ENCODE measurements at places on chromosomes 5 and 9.

DNA sequence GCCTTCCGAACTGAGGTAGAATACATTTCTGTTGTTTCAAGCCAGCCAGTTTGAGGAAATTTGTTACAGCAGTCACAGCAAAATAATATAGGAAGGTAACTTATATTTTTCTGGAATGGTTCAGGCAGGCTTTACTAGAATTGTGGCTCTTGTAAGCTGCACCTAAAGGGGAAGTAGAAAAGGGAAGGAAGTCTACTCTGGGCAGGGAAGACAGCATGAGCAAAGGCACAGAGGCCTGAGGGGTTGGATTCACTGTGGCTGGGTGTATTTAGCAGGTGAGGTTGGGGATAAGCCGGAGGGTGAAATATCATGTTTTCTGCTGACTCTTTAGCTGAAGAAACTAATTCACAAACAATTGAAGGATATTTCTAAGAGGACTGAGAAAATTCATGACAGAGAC lies 183.5 kb downstream of the GAS1 start:
- no peak for DNase-seq

- DNase-seq: no peak
Observed at GRCh38 chr5:79357398-79357797, 121.5 kb downstream of the JMY start.

DNA sequence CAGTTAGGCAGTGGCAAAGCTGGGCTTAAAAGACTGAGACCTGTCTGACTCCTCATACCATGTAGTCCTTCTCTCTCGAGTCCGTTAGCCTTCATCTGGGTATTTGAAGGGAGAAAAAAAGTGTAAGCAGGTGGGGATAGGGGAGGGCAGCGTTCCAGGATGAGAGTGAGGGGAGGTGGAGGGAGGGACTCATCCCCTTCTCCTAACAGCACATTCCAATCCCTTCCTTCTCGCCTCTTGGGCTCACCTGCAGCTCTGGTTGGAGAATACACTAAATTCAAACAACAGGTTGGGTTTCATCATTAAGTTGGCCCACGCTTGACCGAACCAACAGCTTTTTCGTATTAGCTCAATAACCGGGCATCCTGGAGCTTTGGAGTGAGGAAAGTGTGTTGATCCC lies 3.6 kb downstream of the NEURL1B start:
- DNase-seq: no peak

DNA sequence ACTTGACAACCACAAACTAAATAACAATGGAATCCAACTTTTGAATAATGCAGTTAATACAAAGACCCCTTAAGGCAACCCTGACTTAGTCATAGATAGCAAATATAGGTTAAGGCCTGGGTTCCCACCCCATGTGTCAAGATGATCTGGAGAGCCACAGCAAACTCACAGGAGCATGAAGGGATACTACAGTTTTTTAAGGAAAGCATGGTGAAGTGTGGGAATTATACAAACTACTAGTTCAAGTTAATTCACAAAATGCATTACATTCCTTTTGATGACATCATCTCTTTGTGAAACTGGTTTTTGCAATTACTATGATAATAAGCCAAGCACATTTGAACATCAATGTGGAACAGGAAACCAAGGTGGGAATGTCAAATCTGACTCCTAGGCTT lies 50.6 kb downstream of the LHFPL2 start:
- DNase-seq: no peak

- DNase-seq: no peak
Observed at GRCh38 chr5:83362526-83362925, 109.0 kb upstream of the VCAN start.

DNA sequence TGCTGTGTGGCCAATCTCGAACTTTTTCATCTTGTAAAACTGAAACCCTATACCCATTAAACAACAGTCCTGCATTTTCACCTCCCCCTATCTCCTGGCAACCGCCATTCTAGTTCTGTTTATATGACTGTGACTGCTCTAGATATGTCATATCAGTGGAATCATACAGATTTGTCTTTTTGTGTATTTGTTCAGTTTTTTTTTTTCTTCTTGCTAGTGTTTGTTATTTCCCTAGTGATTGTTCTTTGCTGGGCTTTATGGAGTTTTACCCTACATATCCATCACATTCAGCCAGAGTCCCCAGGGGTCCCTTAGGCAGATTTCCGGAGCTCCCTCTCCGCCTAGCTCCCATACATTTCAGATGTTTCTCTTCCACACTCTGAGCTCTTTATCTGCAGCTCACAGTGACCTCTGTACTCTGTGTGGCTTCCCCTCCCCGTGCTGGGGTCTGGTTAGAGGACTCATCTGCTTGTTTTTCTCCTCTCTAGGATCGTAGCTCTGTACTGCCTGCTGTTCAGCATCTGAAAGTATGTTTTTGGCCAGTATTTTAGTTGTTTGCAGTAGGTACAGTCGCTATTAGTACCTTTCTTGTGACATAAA lies 25.1 kb upstream of the CARTPT start:
- no peak for DNase-seq

DNA sequence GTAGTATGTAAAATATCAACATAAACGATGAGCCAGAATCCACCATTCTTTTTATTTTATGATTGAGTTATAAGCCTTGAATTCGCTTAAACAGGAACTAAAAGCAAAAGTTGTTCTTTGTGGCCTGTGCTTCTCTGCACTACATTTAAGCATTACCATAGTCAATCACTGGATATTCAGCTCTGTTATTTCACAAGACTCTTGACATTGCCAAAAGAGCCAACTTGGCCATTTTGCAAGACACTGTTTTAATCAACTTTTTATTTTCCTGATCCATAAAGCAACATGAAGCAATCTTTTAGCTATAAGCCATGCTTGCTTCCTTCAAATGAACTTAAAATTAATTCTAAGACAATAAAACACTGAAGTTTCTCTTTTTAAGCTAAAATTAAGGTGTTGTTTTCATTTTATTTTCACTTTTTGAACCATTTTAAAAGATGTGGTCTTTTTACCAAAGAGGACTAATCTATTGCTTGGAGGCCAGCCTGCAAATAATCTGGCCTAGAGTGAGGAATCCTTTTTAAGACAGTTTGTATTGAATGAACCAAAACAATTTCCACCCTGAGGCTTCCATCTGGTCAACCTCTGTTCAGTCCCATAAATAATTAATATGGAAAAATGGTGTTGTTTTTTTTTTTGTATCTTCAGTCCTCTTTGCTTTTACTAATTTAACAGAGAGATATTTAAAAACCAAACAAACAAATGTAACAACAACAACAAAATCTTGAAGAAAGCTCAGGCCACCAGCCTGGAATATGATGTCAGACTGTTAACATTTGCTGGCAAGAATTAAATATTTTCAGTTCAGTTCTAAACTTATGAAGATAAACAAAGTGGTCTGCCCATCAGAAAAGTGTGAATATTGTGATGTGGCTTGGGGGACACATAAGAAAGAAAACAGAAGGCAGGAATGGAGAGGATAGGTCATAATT lies 274.4 kb downstream of the MARCHF11 start:
- DNase-seq: no peak

GRCh38 chr9:125524583-125525355 lies 182.2 kb downstream of the MAPKAP1 start:
- no peak for DNase-seq

DNA sequence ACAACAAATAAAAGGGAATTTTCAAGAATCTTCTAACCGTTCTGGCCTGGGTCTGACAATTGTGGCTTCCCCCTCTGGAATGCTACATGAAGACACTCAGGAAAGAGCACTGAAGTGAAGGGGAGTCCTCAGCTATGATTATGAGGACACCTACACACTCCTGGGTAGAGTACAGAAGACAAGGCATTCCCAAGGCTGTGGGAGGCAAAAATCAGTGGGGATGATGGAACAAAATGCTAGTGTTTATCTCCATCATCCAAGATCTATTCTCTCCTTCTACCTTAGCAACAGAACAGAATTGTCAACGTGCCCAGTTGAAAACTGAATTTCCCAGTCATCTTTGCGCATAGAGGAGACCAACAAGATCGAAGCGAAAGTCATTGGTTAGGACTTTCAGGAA lies 130.1 kb upstream of the LARP1 start:
- no peak for DNase-seq

GRCh38 chr5:133840168-133840567 lies 128.3 kb downstream of the C5orf15 start:
- DNase-seq: no peak

GRCh38 chr5:42887097-42887496 lies 75.4 kb upstream of the SELENOP start:
- DNase-seq: no peak

GRCh38 chr5:157189223-157189622 lies 8.6 kb downstream of the ITK start:
- no peak for DNase-seq

DNA sequence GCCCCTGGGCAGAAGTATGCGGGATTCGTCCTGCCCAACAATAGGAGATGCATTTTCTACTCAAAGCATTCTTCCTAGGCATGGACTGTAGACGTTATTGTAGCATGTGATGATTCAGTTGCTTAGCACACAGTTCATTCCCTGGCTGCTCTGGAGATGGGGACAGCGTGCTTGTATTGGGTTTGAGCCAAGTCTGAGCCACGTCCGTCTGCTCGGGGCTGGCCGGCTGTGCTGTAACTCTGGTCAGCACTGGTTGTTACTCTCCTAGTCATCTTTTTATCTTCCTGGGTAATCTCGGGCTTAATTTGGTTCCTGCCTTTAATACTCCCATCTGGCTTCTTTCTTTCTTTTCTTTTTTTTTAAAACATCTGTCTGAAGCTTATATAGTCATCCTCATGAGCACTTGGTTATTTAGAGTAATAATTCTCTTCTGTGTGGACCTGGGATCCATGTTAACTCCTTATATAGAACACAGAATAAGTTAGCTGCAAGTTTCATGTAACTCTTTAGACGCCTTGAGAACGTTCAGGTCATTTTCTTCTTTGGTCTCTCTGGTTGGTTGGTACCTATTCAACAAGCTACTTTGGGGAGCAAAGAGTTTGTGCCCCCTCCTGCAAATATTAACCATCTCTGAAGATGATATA lies 118.8 kb upstream of the RPS23 start:
- no peak for DNase-seq

DNA sequence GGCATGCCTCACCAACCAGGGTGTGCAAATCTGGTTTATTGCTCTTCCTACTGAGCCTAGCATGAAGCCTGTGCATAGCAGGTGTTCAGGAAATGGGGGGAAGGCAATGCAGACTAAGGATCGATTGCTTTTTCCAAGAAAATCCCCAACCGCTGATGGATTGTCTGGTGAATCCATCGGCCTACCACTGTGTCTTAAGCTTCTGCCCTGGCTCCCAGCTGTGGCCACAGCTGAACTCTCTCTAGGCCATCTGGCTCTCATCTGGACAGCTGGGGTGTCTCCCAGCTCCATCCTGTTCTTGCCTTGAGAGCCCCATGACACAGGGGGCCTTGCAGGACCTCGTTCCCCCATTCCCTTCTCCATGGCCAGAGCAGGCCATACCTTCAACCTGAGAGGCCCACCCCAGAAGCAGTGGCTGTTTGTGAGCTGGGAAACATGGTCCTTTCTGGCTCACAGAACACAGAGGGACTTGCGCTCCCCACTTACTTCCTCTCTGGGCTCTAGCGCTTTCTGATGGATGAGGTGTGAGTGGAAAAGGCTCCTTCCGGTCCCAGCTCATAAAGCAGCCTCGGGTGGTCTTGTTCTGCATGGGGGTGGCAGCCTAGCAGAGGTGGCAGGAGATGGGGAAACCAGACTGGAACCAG lies 41.8 kb downstream of the COL27A1 start:
- no peak for DNase-seq

DNA sequence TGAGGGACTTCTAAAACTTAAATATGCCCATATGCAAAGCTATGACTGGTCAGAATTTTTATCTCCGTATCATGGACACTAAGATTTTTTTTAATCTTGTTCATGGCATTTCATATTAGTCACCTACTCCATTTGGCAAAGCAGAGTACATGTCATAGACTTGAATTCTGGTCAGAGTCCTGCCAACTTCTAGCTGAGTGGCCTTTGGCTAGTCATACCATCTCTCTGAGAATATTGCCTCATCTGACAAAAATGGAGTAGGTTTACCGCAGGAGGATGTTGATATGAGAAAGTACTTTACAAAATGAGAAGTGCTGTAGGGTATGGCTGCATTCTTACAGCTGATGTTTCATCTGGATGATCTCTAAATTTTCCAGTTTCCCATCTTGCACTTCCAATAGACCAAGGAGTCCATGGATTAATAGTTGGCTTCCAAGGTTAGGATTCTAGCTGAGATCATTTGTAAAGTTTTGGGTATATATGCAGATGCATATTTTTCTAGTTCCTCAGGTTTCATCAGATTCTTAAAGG lies 150.8 kb upstream of the NR3C1 start:
- no peak for DNase-seq

GRCh38 chr5:37251665-37252064 lies 2.5 kb upstream of the CPLANE1 start:
- DNase-seq: no peak

DNA sequence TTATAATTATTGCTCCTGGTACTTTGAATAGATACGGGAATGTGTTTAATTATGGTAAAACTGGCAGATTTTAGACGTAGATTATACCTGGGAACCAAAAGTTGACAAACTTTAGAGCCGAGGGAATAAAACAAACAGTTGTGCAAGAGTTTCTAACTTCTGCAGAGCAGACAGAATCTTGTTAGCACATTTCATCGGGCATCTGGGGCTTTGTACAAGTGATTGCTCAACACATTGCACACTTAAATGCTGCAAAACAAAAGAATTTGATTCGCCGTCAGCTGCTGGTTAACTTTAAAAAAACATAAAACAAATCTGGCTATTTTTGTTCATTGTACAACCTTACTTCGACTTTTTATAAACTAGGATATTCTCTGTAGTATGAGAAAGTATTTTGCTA lies 398.1 kb downstream of the MAN2A1 start:
- DNase-seq: no peak

DNA sequence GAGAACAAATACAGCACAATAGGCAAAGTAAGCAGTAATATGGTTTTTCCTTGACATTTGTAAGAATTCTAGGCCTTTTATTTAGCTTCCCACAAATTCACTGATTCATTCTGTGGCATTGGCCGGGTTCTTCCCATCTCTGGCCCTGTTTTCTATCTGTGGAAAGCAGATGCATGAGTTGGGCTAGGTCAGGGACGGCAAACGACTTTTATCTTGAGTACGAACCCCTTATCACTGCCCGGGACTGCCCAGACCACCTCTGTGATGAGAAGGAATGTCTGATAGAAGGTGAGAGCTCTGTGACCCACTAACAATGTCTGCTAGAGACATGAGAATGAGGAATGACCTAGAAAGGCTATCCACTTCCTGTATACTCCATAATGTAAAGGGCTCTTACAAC lies 35.4 kb upstream of the ADAM19 start:
- no peak for DNase-seq

DNA sequence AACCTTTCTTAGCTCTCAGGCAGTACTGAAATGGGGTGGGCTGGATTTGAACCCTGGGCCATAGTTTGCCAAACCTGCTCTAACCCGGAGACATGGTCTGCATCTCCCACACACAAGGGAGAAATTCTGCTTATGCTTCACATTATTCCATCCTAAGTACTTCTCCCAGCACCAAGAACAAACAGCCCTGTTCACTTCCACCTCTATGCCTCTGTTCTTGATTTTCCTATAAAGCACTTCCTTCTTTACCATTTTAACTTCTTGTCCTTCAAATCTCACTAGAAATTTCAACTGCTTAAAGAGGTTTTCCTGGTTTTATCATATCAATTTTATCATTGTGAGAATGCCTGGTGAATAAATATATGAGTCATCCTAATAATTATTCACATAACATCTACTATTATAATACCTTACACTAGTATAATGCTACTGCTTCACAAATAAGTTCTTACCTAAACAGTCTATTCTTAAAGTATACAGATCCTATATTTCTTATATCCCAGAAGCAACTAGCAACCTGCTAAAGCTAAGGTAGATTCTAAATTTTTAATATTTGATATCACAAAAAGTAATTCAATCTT lies 12.7 kb downstream of the FEM1C start:
- DNase-seq: no peak

- no peak for DNase-seq
Observed at GRCh38 chr9:96116275-96117064, 185.5 kb downstream of the HSD17B3 start.

Data from T-helper 17 cell (primary cell).